Osteocyte (in vitro differentiated cells): ENCODE measurements at places on chromosomes 3 and 15. TPM values are rescaled to one million over a fixed set of nuclear protein-coding genes. Genes with fewer than 3 reads are reported as not detected.

GRCh38 chr3:184952671-184953070 lies 140.7 kb downstream of the VPS8 start:
- DNase-seq = no peak
- no peaks in the 10 kb centered on the region for H3K4me1 ChIP-seq
- peaks cover 27% of the 10 kb centered on the region for H3K36me3 ChIP-seq
- no peaks in the 10 kb centered on the region for H3K27me3 ChIP-seq
- no peak overlapping the region for H3K4me3 ChIP-seq

GRCh38 chr3:112739252-112739965 lies 98.5 kb upstream of the CCDC80 start:
- H3K36me3 ChIP-seq = no peaks in the 10 kb centered on the region
- H3K27ac ChIP-seq = peak overlapping the region; percentile 77
- no peak overlapping the region for H3K4me3 ChIP-seq
- H3K4me1 ChIP-seq = peaks cover 25% of the 10 kb centered on the region

GRCh38 chr15:76996526-76997401 lies 1.8 kb downstream of the PSTPIP1 start:
- DNase-seq = no peak
- H3K27me3 ChIP-seq = no peaks in the 10 kb centered on the region
- no peak overlapping the region for H3K4me3 ChIP-seq
- no peak overlapping the region for H3K27ac ChIP-seq
- no peaks in the 10 kb centered on the region for H3K4me1 ChIP-seq

DNA sequence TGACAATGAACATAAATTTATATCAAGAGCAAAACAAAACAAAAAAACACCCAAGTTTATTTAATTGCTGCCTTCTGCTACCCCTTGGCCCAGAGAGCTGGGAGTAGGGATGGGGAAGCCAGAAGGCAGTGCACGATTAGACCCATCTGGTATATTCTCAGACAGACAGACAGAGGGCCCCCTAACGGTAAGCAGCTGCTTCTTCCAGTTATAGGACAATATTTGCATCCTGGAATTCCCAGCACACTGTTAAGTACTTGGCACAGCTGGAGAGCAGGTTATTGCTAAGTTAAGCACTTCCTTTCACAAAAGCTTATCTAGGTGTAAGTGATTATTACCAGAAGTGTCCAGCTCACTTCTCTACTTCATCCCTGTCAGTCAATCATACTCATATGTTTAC lies 39.3 kb downstream of the C2CD4B start:
- peaks cover 21% of the 10 kb centered on the region for H3K27me3 ChIP-seq
- no peak overlapping the region for H3K27ac ChIP-seq

GRCh38 chr15:96381463-96381862 lies 51.0 kb downstream of the NR2F2 start:
- no peak for DNase-seq
- H3K4me1 ChIP-seq = no peaks in the 10 kb centered on the region
- no peak overlapping the region for H3K27ac ChIP-seq
- peaks cover 8% of the 10 kb centered on the region for H3K36me3 ChIP-seq
- H3K27me3 ChIP-seq = peaks cover 9% of the 10 kb centered on the region
- H3K4me3 ChIP-seq = no peak overlapping the region

DNA sequence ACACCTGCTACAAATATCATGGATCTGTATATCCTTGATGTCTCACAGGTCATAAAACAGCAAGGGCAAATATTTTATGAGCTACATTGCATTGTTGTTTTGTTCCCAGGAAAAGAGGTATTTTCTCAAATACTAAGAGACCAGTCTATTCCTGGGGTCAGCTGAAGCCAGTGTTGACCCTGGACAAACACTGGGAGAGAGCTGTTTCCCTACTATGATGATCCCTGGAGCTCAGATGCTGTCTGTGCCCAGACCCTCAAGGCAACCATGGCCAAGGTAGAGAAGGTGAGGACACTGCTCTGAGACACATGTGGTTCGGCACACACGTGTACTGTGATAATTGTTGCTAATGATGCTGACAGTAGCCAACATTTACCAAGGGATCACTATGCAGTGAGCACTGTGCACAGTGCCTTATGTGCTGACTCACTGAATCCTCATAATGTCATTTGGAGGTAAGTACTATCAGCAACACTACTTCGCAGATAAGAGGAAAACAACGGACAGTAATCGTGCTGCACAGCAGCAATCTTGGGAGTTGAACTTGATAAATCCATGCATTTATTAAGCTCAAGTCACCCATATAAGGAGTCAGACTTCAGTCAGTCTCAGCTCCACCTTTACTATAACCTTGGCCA lies 943.6 kb downstream of the FHIT start:
- H3K36me3 ChIP-seq = no peaks in the 10 kb centered on the region
- peaks cover 13% of the 10 kb centered on the region for H3K4me1 ChIP-seq
- H3K4me3 ChIP-seq = no peak overlapping the region
- no peaks in the 10 kb centered on the region for H3K27me3 ChIP-seq
- no peak for DNase-seq

TTBK2 gene
- 23.6 and 25.0 TPM in 2 replicates for total RNA-seq

SPESP1 gene
- total RNA-seq = not detected in 2 replicates

- peaks cover 11% of the 10 kb centered on the region for H3K4me1 ChIP-seq
- H3K27ac ChIP-seq = no peak overlapping the region
- no peaks in the 10 kb centered on the region for H3K27me3 ChIP-seq
- no peak for DNase-seq
These were observed 113.2 kb upstream of the MYO5C start for GRCh38 chr15:52408823-52409222.

LIPH gene
- not detected in 2 replicates for total RNA-seq

- H3K4me3 ChIP-seq = no peak overlapping the region
- H3K27me3 ChIP-seq = peaks cover 34% of the 10 kb centered on the region
- no peaks in the 10 kb centered on the region for H3K4me1 ChIP-seq
- no peak for DNase-seq
- H3K27ac ChIP-seq = no peak overlapping the region
These were observed 8.0 kb upstream of the KBTBD8 start for GRCh38 chr3:66989860-66990696.

DNA sequence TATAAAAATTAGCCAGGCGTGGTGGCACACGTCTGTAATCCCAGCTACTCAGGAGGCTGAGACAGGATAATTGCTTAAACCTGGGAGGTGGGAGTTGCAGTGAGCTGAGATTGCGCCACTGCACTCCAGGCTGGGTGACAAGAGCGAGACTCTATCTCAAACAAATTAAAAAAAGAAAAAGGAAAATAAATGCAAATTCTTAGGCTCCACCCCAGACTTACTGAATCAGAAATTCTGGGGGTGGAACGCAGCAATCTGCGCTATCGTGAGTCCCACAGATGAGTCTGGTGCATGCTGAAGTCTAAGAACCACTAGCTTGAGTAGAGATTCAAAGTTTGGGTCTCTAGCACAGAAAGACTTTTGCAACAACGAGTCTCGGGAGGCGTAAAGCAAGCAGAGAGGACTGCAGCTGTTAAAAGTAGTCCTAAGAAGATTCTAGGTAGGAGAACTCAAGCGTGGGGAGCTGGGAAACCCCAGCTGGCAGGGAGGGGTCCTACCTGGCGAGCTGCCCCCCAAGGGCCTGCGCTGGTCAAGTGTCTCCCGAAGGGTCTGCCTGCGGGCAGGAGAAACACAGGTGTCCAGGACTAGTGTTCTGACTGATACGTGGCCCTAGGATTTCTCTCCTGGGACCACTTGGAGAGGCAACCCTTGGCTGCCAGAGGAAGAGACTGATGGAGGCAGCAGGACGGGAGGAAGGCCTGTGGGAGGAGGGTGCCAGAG lies 21.9 kb downstream of the CEP19 start:
- H3K36me3 ChIP-seq = no peaks in the 10 kb centered on the region
- DNase-seq = no peak

GRCh38 chr3:37773471-37773870 lies 88.2 kb upstream of the CTDSPL start:
- peaks cover 77% of the 10 kb centered on the region for H3K27me3 ChIP-seq
- no peak for DNase-seq
